GM04503 (cell line): ENCODE measurements at places on chromosomes 1 and 21.

DNA sequence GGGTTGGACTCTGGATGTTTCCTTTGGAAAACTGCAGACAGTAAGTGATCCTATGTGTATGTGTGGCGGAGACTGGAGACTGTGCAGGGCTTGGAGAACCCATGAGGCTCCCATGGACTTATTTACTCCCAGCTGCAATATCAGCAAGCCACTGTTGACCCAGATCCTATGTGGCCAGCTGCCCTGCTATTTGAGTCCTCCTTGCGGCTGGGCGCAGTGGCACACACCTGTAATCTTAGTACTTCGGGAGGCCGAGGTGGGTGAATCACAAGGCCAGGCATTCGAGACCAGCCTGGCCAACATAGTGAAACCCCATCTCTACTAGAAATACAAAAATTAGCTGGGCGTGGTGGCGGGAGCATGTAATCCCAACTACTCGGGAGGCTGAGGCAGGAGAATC, 83.5 kb downstream of the TLR5 start:
- no peak for DNase-seq

DNA sequence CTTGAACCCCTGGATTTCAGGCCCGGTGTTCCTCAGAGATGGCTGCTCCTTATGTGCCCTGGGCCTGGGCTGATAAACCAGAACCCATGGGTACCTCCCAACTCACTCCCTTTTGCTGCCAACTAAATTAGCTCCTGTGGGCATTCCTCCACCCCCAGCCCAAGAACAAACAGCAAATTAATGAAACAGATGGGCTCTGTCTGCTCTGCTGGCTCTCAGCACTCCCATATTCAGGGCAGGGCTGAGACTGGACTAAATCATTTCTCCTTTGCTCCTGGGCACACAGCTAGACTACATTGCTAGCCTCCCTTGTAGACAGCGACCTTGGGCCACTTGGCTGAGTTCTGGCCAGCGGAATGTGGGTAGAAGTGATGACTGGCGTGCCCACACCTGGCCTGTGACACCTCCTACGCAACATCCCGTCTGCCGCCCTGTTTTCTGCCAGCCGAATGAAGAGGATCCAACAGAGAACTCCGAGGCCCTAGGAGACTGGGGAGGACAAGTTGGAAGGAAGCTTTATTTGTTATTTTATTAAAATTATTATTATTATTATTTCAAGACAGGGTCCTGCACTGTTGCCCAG, 101.9 kb upstream of the DISP3 start:
- no peak for DNase-seq

DNA sequence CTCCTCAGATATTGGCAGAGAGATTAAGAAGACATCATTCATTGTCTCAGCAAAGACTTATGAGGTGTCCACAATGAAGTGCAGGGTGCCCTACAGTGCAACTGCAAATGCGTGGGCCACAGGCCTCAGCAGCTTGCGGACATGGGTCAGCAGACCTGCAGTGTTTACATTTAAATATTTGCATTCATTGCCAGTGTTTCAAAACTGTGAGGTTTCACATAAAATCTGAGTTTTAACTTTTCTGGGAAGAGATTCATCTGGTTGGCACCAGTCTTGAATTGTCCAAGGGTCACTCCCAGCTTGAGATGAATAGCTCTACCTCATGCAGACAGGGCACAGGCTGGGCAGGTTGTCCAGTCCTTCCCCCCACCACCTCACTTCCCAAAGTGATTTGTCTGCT, 286.8 kb upstream of the DUSP10 start:
- no peak for DNase-seq

DNA sequence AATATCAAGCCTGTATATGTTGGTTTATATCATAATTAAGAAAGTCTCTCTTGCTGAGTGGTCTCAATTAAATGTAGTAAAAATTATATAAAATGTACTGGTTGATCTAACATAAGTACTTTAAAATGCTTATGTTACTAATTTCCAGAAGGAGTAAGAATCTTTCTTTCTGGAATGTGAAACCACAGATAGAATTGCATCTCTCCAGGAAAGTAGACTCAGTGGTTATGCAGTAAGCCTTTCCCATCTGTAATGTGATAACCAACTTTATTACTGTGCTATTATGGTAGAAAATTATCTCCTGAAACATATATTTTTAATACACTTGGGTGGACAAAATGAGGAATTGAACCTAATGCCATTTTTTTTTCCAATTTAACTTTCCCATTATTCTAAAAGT, 8.9 kb upstream of the RALGPS2 start:
- no peak for DNase-seq

GRCh38 chr1:56563568-56563967, 15.8 kb downstream of the PLPP3 start:
- no peak for DNase-seq

DNA sequence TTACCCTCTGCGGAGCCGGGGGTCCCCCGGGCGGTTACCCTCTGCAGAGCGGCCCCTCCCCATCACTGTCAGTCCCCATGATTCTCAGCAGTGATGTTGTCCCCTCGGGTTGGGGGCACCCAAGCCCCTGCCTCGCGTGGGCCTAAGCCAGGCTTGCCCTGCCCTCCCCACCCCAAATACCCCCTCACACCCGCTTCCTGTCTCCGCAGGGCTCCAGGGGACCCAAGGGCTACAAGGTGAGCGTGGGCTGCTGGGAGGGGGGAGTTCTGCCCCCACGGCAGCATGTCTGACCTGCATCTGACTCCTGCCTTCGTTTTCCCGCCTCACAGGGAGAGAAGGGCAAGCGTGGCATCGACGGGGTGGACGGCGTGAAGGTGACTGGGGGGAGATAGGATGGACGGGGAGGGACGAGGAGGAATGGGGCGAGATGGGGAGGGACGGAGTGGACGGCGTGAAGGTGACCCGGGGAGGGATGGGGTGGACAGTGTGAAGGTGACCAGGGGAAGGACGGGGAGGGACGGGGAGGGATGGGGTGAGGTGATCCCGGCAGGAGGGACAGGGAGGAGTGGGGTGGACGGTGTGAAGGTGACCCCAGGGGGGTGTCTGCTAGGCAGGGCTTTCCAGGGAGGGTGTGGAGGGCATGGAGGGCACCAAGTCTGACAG, 8.6 kb downstream of the COL6A1 start:
- DNase-seq = no peak

- no peak for DNase-seq
Measured at GRCh38 chr1:227654858-227655752, 80.0 kb downstream of the JMJD4 start.

GRCh38 chr1:108114033-108114599, 86.0 kb downstream of the SLC25A24 start:
- DNase-seq = no peak

- no peak for DNase-seq
Measured at GRCh38 chr1:109837852-109838570, 72.6 kb upstream of the CSF1 start.

DNA sequence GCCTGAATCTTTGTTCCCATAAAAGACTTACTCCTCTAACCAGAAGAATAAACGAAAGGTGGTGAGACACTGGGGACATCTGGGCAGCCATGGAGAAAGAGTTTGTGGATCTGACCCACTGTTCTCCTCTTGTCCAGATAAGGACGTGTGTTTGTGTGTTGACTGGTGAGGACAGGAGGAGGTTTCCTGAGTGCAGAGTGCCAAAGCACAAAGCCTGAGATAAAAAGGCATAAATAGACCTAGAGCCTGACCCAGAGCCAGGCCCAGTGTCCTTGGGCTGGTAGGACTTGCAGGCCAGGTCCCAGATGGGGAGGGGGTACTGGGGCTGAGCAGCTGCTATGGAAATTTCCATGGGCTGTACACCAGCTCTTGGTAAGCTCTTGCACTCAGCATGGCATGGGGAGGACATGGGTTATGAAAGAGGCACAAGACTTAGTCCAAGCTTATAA, 19.6 kb upstream of the COQ8A start:
- no peak for DNase-seq

- no peak for DNase-seq
Measured at GRCh38 chr1:213533125-213533524, 454.6 kb upstream of the PROX1 start.

DNA sequence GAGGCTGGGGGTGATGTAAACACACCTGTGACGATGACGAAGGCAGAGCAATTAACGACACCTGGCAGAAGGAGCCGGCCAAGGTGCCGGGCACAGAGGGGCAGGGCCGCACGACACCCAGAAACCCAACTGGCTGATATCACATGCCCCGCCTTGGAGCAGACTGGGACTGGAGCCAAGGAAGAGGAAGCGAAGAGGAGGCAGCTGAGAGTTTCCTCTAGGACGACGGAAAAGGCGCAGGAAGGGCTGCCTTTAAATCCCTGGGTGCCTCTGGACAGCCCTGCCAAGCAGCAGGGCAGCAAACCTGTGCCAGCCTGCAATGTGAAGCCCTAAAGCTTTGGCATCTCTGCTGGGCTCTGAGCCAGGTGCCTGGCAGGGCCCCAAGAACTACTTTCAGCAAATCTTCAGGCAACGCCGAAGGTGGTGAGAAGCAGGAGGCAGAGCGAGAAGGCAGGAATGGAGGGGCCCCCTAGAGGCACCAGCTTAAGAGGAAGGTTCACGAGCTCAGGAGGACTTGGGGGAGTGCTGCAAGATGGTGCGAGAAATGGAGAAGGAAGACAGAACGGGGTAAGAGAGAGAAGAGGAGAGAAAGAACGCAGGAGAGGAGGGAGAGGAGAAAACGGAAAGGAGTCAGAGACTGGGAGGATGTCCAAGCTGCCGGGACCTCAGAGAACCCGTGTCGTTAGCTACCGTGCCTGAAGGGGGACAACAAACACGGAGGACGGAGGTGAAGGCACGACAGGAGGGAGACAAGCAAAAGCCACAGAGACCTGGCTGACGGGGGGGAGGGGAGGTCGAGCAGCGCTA, 25.3 kb upstream of the PEF1 start:
- DNase-seq = no peak

GRCh38 chr21:44983421-44984206, 43.8 kb downstream of the SLX9 start:
- no peak for DNase-seq

DNA sequence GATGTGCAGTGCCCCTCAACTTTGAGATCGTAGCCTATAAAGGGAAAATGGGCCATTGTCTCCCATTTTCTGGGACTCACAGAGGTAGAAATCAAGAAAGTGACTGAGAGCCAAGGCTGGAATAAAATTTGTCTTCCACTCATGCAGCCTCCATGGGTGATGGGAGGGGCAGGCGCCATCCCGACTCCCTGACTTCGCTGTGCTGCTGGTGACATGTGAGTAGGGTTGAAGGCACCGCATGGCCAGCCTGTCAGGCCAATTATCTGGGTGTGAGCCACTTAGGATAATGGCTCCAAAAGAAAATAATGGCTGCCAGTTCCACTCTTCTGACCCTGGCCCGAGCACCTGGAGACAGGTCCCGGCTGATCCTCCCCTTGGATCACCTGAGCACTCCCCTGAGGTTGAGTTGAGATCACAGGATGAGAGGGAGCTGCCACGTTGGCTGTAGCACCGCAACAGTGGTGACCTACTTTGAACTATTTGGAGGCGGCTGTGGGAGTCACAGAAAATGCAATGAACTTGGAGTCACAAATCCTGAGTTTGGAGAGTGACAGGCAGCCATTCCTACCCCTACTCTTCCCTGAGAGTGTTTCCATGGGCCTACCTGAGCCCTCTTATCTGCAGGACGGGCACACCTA, 26.3 kb downstream of the CAPN9 start:
- DNase-seq = no peak

- no peak for DNase-seq
Measured at GRCh38 chr1:216119600-216119999, 303.6 kb downstream of the USH2A start.

GRCh38 chr1:87213135-87213515, 115.6 kb upstream of the LMO4 start:
- DNase-seq = no peak

GRCh38 chr1:198234520-198235251, 77.9 kb downstream of the NEK7 start:
- no peak for DNase-seq

DNA sequence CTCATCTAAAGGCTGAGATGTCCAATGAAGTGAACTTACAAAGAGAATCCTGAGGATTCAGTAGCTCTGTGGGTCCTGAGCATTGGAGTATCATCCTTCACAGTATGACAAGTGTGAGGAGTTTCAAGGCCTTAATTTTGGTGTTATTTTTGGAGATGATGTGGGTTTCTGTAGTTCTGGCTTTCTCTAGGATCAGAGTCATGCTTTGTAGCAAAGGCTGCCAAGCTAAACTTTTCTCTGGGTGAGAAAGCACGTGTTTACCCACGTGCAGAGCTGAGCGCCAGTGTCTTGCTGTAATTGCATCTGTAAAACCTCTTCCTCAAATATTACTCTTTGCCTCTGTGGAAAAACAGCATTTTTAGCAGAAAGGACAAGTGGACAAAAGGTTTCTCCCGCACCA, 387.8 kb upstream of the LYPLAL1 start:
- peak; percentile 28 for DNase-seq

DNA sequence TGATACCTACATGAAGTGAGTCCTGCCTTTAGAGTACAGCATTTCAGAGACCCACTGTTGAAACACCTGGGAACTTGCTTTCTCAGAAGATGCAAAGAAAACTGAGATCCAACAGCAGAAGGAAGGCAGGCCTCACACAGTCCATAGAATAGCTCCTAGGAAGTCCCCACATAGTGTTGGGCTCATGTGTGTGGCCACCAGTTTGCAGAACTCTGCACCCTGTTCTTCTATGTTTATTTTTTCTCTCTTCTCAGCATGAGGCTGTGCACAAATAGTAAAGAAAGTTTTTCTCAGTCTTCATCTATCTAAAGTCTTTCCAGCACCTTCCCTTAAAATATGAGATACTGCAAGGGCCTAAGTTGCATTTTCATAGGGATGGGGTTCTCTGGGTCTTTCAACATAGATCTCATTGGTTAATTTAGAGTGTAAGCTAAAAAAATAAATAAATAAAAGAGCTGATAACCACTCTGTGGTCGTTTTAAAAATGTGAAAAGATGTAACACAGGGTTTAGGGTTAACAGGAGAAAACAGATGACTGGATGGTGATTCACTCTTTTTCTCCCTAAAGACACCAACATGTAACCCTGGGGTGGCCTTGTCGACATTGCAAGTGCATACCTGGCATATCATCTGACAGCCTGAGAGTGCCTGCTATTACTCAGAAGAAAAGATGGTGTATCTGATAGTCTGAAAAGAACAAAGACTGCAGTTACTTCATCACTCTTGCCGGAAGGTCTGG, 94.6 kb downstream of the ZC3H11B start:
- DNase-seq = peak; percentile 11

DNA sequence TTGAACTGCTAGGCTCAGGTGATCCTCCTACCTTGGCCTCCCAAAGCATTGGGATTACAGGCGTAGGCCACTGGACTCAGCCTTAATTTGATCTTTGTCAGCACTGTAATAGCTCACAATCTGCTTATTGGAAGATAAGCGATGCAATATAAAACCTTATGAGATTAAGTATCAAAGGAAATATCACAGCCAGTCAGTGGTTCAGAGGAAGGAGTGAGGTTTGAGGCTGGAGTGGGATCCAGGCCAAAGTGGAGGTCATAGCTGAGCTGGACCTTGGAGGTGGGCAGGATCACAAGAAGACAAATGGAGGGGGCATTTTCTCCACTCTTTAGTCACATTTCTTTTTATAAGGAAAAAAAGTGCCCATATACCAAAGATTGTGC, 228.5 kb downstream of the RHOU start:
- no peak for DNase-seq
